ENCODE measurements at places on chromosomes 1 and 21. TPM values are rescaled to one million over a fixed set of nuclear protein-coding genes. Genes with fewer than 3 reads are reported as not detected.

Gene MOV10
- 80.8 TPM for total RNA-seq

Gene OR2W3
- total RNA-seq, result not detected

Gene FMO2
- not detected for total RNA-seq

Gene IGSF3
- total RNA-seq, result 3.3 TPM

Gene FAM131C
- total RNA-seq, result 0.32 TPM

Gene LRRC42
- total RNA-seq, result 39.0 TPM

Gene C1orf210
- total RNA-seq, result not detected

Gene PLPPR4
- not detected for total RNA-seq

DNA sequence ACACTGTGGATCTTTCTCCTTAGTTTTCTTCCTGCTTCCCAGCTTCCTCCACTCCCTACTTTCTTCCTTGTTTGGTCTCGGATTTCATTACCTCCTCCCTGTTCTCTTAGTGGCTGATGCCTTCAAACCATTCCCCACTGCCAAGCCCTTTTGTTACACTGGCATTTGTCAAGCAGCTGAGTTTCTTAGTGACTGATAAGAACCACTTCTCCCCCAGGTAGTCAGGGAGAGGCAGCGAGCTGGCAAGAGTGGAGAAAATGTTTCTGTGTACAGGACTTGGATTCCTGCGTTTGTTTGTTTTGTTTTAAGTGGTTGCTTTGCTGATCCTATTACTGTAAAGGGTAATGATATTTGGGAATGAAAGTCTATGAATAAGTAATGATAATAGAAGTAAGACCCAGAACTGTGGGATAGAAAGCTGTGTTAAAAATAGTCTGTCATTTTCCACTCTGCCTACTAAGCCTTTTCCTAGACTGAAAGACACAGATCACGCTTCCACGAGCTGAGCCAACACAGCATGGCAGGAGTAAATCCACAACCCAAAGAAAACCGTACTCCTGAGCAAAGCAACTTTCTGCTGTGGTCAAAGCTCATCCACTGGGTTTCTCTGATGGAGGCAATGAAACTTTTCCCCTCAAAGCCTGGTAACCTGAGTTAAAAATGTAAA, 10.1 kb upstream of the SERTAD4 start:
- DNase-seq, result no peak

DNA sequence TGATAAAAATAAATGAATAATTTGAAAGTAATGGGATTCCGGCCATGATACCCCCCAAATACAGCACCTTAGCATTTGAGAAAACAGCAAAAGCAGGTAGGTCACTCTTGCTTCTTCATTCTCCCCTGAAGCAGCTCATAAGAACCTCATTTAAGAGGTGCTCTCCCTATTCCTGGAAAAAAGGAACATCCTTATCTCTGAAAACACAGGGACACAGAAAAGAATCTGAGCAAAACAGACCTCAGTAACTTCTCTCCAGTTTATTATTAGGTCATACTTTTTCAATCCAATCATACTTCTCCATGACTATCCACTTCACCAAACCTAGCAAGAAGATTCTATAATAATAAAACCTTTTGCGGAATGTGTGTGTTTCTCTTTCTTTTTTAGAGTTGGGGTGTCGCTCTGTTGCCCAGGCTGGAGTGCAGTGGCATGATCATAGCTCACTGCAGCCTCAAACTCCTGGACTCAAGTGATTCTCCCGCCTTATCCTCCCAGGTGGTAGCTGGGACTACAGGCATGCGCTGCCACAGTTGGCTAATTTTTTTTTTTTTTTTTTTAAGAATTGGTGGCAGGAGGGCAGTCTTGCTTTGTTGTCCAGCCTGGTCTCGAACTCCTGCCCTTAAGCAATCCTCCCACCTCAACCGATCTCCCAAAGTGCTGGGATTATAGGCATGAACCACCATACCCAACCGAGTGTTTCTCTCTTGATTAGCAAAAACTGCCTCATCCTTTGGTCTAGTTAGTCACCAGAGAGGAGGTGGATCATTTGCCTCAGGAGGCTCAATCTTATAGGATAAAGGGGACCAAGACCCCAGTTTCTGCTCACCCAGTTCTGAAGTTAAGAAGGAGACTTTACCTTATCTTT, 10.6 kb upstream of the TRIM33 start:
- DNase-seq, result no peak

GRCh38 chr21:21968810-21969209, 970.6 kb downstream of the NCAM2 start:
- no peak for DNase-seq

GRCh38 chr1:42979896-42980800, 21.5 kb upstream of the SLC2A1 start:
- no peak for DNase-seq

- no peak for DNase-seq
These were observed 129.1 kb downstream of the PIK3R3 start for GRCh38 chr1:46003315-46003714.

All from activated T-cell treated with anti-CD3 and anti-CD28 coated beads, Interleukin-2, amount 50 U/mL, for 72 hours (primary cell).